ENCODE measurements at places on chromosomes 6 and 20. TPM values are rescaled to one million over a fixed set of nuclear protein-coding genes. Genes with fewer than 3 reads are reported as not detected.

DNA sequence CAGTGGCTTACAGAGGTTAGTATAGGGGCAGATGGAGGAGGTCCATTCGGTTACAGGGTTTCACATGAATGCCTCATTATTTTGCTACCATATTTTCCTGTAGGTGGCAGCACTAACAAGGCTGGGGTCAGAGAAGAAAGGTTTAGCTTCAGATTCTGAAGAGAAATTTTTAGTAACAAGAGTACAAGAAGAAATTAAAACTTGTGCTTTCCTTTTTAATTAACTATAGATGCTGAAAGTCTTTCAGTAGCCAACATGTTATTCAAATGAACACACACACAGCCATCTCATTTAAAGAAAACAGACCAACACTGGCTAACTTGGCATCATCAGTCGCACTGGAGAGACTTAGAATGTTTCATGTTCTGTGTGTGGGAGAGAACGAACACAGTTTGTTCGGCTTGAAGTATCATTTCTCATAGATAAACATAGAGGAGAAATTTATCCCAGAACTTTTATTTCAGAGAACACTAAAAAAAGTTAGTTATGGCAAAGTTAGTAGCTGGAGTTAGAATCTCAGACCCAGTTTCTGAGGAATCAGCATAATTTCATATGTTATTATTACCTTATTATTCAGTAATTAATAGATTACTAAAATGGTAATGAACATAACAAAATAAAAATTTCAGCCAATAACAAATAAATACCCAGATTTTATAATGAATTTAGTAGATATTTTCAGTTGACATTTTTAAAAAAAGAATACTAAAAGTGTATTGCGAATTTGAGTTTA, 314.0 kb upstream of the RSPO3 start:
- peak; percentile 13 for DNase-seq

DNA sequence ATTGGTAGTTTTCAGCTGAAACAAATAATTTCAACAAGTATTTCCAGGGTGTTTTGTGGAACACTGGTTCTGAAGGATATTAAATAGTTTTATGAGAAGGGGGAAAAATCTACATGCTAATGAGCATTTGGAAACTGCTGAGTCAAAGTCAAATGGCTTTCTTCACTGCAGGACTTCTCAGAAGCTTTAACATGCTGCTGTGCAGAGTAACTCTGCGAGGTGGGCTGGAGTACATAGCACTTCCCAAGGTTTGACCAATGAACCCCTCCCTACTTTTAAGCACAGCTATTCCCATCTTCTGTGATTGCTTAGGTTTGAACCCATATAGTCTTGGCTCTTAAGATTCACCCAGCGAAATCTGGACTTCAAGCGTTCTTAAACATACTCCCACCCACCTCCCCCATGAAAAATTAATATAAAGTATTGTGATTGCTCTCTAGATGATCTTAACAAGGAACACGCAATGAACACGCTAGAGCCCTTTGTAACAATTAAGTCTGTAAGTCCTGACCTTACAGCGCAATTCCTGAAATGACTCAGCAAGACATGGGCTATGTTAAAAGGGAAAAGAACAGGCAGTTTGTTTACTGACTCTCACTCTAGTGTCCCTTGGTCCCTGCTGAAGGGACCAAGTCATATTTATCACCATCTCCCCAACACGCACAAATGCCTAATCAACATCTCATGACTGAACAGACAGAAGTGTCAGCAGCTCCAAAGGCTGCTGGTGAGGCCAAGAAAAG, 105.2 kb downstream of the NFATC2 start:
- no peak for DNase-seq

DNA sequence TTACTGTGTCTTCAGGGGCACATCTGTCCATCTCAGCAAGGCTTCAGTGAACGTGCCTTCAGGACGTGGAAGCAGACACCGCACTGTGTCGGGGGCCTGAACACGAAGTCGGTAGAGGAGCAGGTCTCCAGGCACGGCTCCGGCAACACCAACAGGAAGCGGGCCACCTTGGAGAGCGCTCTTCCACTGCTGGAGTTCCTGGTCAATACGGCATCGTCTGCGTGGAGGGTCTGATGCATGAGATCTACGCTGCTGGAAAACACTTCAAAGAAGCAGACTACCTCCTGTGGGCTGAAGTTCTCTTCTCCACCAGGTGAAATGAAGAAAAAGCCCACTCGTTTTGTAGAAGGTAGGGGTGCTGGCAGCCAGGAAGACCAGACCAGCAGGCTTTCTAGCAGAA, 69.3 kb upstream of the SLCO4A1 start:
- DNase-seq: no peak

DNA sequence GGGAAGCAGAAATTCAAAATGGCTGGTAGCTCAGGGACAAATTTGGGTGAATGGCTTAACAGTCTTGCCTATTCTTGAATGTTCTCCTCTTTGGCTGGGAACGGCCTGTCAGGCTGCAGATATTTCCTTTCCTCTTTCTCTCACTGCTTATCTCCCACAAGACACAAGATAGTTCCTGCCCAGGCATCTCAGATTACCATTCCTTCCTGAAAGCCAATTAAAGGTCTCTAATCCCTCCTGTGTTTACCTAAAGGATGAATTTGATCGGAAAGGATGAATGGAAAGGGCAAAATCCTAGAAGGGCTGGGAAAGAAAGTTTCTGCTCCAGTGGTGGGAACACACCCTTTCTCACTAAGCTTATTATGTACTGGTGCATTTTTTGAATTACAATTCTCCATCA, 95.9 kb upstream of the JAG1 start:
- DNase-seq: no peak

The ENTPD6 gene
- total RNA-seq: 68.0 TPM

The HLA-DQB1 gene
- not detected for total RNA-seq

GRCh38 chr20:51313358-51313827, 229.1 kb downstream of the NFATC2 start:
- no peak for DNase-seq

The HLA-F gene
- total RNA-seq: 19.9 TPM

- no peak for DNase-seq
Measured at GRCh38 chr6:7153789-7154188, 46.0 kb downstream of the RREB1 start.

The OPN5 gene
- total RNA-seq: not detected

GRCh38 chr20:57198132-57199072, 68.0 kb downstream of the BMP7 start:
- no peak for DNase-seq

DNA sequence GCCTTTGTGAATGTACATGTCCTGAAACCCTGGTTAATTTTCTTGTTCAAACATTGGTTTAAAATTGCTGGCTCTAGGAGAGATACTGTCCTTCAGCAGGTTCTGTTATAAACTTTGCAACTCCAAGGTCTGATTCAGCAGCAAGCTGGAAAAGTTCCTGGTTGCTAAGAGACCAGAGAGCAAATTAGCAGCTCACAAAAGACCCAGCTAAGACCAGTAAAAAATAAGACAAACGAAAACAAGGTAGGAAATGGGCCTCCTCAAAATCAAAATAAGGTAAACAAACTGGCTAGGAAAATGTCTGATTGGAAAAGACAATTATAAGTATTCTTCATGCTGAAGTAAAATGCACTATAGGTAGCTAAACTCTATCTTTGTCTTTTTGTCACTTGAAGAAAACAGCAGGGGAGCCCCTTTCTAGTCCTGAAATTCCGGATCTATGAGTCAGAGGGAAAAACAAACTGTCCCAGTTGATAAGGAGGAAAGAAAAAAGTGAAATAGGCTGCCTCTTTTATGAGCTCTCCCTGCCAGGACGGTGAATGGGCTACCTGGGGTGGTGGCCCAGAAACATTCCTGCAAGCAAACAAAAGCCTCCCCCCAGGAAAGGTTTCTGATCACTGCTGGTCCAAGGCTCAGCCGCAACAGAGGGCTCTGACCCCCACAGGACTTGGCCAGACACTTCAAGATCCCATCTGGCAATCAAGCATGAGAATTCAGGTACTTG, 41.6 kb downstream of the UNC5CL start:
- peak; percentile 52 for DNase-seq

DNA sequence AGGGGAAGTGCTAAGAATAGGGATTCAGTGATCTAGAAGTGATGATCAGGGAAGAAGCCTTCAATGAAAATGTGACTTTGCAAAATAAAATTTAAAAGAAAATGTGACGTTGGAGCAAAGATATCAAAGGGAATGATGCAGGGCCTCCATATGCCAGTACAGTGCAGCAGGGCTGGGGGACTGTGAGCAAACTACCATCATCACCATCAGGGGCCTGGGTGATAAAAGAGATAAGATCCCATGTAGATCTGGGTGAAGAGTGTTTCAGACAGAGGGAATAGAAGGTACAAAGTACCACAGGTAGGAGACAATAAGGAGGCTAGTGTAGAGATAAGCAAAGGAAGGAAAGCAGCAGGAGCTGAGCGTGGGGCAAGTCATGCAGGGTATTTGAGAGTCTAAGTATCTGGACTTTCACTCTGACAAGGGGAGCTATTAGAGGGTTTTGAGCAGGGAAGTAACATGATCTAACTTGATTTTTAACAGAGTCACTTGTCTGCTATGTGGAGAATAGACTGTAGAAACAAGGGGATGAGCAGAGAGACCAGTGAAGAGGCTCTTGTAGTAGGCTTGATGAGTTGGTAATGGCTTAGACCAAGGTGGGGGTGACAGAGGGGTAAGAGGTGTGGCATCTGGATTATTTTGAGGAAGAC, 295.6 kb downstream of the ZFAND3 start:
- no peak for DNase-seq

GRCh38 chr20:15317546-15318232, 980.3 kb upstream of the FLRT3 start:
- DNase-seq: no peak

Measured in pulmonary artery endothelial cell (primary cell).